Activated naive CD4-positive, alpha-beta T cell treated with anti-CD3 and anti-CD28 coated beads for 36 hours (primary cell): ENCODE measurements at places on chromosomes 6 and 20. TPM values are rescaled to one million over a fixed set of nuclear protein-coding genes. Genes with fewer than 3 reads are reported as not detected.

DNA sequence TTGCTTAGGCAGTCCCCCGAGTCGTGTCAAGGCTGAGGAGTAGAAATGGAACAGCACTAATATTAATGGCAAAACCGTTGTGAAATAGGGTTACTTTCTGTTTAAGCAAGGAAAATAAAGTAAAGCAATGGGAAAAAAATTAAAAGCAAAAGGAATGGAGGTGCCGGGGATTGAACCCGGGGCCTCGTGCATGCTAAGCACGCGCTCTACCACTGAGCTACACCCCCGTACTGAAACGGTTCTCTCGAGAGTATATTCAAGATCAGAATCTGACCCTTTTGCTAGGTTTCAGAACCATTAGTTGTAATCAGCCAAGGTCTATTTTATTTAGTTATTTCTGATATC lies 85.5 kb downstream of the TRIM27 start:
- peak; percentile 79 for DNase-seq

GRCh38 chr6:145155411-145155810 lies 579.9 kb downstream of the EPM2A start:
- no peak for DNase-seq

DNA sequence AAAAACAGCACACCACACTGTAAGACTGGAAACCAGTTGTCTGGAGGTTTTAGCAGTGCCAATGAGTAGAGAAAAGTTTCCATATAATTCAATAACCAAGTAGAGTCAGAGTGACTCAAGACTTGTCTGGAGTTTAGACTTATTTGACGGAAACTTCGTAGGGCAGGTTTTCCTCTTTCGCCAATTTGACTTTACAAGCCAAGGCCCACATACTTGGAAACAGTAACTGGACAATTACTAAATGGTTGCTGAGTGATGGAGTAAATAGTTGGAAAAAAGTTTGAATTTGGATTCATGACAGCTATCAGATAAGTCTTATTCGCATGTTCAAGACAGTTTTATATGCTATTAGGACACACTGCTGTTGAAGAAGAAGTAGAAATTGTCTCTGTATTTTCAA lies 48.1 kb upstream of the CTAGE9 start:
- no peak for DNase-seq

The BEND6 gene
- total RNA-seq: not detected

- no peak for DNase-seq
These were observed 60.5 kb downstream of the DOP1A start for GRCh38 chr6:83127976-83128375.

- no peak for DNase-seq
These were observed 18.3 kb downstream of the DDX27 start for GRCh38 chr20:49237531-49237930.

DNA sequence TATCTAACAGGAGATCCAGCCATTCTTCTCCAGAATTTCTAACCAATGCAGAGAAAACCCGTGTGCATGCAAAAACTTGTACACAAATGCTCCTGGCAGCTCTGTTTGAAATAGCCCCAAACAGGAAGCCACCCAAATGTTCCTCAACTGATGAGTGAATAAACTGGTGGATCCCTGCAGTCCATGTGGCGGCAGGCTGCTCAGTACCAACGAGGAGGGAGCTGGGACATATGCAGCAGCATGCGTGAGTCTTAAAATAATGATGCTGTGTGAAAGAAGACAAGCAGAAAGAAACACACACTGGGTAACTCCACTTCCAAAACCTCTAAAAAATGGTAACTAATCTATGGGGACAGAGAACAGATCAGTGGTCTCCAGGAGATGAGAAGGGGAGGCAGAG lies 542.1 kb upstream of the AGPAT4 start:
- no peak for DNase-seq

- DNase-seq: no peak
These were observed 144.1 kb downstream of the MTHFD1L start for GRCh38 chr6:151009576-151009975.

DNA sequence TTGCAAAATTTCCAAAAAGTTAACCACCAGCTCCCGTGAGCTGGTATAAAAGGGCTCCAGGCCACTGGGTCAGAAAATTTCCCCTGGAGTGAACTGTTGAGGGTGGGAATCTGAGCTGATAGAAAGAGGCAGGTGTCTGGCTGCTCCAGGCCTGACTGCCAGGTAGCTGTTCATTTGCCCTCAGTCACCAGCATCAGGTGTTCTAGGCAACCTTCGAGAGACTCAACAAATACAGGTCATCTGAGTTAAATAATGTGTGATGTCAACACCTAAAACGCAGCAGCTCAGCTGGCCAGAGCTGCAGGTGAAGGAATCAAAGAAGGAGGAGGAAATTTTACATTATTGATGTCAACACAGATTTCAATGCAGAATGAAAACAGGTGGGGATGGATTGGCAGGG lies 46.7 kb downstream of the KCNK5 start:
- DNase-seq: no peak

GRCh38 chr20:63580796-63581461 lies 6.9 kb upstream of the HELZ2 start:
- peak; percentile 88 for DNase-seq

- DNase-seq: no peak
These were observed 160.8 kb downstream of the PDE7B start for GRCh38 chr6:136012198-136012887.

DNA sequence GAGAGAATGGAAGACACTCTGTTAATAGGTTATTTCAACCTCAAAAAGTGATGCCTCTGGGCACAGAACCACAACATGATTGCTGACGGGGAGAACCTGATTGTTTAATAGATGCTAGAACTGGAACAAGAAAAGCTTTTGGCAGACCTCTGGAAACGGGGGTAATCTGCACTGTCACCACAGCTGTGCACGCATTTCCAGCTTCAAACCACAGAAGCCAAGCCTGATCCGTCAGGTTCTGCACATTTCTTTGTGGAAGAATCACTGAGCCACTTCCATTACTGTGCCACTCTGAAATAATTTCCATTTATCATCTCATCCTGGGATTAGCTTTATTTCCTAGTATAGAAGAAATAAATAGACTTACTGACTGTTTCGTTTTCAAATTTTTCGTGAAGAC lies 309.3 kb downstream of the FARS2 start:
- DNase-seq: no peak

- no peak for DNase-seq
These were observed 20.1 kb upstream of the ZNF451 start for GRCh38 chr6:57069920-57070331.

- peak; percentile 56 for DNase-seq
These were observed 5.5 kb downstream of the CASP8AP2 start for GRCh38 chr6:89834884-89835792.

DNA sequence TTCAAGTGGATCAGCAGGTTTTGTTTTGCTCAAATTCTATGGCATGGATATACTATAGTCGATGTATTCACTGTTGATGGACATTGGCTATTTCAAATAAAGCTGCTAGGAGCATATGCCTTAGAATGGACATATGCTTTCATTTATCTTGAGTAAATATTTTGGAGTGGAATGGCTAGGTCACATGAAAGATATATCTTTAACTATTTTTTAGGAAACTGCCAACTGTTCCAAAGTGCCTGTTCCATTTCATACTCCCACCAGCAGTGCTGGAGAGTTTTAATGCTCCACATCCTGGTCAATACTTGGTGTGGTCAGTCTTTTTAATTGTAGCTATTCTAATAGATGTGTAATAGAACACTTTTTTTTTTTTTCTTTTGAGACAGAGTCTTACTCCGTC lies 81.1 kb upstream of the PIM1 start:
- DNase-seq: no peak

The PACRG gene
- not detected for total RNA-seq

DNA sequence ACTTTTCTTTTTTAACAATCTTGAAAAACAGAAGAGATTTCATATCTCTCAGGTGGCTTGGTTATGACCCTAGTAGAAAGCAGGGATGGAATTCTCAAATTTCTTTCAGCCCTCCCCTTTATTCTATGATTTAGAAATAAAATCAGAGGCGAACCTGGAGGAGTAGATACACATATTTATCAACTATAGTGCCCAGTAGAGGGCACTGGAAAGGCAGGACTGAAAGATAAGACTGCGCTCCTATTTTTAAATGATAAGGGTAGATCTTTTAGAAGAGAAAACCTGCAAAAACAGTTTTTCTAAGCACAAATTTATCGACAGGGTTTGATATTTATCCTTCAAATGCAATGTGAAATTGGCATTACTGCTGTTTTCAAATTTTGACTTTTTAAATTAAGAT lies 1296.6 kb downstream of the EPHA7 start:
- DNase-seq: no peak

The NDRG3 gene
- 28.2 TPM for total RNA-seq

The MYH7B gene
- 0.20 TPM for total RNA-seq

The LAMA4 gene
- total RNA-seq: not detected

GRCh38 chr6:12014027-12014872 lies 2.1 kb downstream of the HIVEP1 start:
- DNase-seq: no peak

- no peak for DNase-seq
These were observed 148.6 kb upstream of the MLIP start for GRCh38 chr6:53962646-53963045.

DNA sequence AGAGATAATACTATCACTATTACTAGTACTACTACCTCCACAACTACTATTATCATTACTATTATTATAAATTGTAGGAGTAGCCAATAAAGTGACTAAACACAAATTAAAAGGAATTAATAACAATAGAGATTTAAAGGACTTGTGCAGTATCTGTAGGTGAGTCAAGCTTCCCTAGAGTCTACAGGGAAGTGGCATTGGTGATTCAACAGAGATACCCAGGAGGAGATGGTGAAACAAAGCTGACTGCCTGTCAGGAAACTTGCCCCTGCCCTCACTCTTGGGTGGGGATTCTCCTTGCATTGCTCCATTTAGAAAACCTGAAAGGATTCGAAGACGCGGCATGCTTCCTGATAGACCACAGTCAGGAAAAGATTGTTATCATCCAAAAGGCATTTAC lies 23.3 kb upstream of the BCLAF1 start:
- no peak for DNase-seq

DNA sequence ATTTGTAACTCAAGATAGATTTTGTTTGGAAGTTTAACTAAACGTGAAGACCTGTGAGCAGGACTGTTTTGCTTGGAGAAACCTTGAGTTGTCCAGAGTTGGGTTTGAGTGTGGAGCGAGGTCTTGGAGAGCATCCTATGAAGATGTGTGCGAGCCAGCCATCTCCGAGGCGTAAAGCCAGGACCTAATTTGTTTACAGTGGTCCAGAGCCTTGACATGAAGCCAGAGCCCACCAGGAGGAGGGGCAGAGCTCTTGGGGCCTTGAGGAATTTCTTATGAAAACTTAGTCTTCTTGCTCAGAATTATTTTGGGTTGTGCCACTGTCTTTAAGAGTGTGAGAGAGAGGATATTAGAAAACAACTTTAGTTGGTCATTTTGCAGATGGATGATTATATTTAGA lies 6.3 kb downstream of the CHMP4B start:
- DNase-seq: no peak

DNA sequence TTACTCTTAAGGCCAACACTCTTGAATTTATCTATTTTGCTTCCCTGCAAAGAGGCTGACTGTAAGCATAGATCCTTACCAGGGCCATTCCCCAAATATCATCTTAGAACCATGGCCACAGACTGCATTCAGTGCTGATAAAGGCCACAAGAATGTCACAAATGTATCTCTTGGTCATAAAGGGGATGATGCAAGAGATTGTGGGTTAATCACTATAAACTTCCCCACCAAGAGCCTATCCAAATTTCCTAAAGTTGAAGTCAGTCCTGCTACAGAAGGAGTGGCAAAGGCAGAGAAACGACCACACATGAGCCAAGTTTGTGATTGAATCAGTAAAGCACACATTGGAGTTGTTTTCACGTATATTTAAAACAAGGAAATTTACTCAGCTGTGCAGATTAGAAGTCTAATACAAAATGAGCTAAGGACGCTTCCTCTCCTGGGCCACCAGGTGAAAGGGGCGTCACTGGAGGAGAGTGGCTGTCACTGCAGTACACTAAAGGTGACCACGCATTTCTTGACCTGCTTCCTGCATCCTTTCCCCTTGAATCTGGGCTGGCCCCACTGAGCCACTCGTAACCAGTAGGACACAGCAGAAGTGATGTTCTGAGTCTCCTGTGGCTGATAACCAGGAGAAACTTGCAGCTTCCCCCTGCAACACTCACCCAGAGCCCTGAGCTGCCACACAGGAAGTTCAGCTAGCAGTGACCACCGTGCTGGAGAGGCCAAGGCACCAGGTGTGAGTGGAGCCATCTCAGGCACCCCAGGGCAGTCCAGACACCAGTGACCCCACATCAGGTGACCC lies 181.9 kb downstream of the SYNDIG1 start:
- DNase-seq: no peak

The TRIM40 gene
- total RNA-seq: not detected

DNA sequence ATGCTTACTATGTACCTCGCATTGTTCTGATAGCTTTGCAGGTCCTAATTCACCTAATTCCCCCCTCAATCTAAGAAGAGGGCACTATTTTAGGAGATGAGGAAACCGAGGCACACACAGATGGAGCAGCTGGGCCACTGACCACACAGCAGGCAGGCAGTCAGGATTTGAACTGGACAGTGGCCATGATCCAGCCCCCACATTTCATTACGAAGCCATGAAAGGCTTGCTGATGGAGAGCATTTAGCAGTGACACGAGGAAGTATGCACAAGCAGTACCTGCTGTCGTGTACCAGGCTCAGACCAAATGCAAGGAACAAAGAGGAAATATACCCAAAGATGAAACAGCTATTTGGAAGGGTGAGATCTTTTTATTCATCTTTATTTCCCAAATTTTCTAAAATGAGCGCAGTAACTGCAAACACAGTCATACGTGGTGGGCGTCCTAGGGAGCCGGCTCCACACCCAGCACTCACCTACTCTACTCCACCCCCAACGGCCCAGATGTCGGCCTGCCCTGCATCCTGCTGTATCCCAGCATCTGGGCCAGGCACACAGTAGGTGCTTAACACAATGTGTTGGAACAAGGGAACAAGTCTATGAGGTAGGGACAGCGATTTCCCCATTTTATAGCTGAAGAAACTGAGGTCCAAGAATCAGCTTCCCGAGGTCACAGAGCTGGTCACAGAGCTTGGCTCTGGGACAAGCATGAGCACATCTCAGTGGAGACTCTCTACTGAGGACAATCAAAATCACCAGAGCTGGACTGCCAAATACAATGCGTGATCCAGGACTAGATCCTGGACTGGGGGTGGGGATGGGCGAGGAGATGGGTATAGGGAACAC lies 15.0 kb downstream of the PREX1 start:
- no peak for DNase-seq
